ENCODE measurements at places on chromosomes 1 and 21. TPM values are rescaled to one million over a fixed set of nuclear protein-coding genes. Genes with fewer than 3 reads are reported as not detected.
A peak's percentile ranks its signal among the peaks of the same experiment; 100 is the strongest.

TTC34 gene
- 3.1 TPM for total RNA-seq

GRCh38 chr1:146013559-146013922, 8.0 kb downstream of the HJV start:
- no peak for DNase-seq

DNA sequence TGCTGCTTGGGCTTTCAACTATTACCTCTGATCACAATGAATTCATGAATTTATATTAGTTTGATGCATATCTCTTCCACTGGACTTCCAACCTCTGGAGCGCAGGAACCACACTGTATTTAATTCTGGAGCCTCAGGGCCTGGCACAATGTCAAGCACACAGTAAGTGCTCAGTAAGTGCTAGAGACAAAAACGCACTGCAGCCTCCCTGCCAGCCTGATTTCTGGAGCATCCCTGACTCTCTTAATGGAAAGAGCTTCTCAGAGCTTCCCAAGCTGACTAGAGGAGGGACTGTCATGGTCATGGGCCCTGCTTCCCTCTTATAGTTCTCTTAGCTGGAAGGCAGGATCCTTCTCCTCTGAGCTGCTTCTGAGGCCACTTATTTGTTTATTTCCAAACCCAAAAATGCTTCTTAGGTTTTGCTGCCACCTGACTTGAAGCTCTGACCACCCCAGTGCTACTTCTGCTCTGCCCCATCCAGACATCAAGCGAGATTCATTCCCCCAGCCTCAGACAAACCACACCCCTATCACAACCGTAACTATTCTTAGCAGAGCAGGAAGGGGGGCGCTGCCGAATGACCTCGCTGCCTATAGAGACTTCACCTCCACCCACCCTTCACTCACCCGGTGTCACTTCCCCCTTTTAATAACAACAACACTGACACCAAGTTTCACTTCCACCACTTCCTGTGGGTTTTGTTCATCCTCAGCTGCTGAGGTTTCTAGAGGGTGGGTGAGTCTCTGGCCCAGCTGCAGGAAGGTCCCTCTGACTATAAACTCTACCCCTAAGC, 33.6 kb downstream of the NUAK2 start:
- no peak for DNase-seq

DNA sequence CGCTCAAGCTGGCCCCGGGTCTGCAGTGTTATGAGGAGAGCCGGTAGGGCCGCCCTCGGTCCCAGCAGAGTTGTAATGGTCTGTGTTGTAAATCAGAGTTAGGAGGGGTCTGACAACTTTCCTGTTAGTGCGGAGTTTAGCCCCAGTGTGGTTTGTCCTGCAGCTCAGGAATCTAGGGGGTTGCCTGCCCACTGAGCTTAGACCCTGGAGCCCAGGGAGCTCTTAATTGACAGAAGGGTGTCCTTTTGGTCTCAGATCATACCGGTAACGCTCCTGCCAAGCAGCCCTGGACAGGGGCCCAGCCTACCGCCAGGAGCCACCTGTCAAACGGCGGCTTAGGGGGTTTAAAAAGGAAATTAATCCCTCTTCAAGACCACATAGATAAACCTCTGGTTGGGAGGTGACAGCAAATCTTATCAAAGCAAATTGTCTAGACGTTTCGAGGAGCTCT, 164.4 kb downstream of the DYRK1A start:
- no peak for DNase-seq

DNA sequence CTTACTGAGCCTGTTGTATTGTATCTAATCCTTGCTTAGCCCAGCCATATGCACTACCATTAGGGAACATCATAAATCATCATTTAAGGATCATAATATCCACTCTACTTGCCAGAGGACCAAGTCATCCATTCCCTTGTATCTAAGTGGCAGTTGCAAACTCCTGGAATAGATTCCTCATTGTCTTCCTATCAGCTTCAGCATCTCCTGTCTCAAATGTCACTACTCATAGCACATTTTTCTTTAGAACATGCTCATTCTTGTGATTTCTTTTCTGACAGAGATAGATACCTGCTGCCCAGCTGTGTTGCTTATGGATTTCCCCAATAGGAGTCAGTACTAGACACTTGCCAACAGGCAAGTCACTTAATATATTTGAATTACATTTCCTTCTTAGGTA, 84.3 kb downstream of the OLFML3 start:
- DNase-seq = no peak

GRCh38 chr1:170664093-170664827, at the start of gene PRRX1:
TSS of gene PRRX1 (plus strand) at chr1:170664131. CDS start at chr1:170664219, 88 bp downstream.
- DNase-seq = no peak

- no peak for DNase-seq
Observed at GRCh38 chr1:7784492-7785071, 491 bp downstream of the PER3 start.

- no peak for DNase-seq
Observed at GRCh38 chr1:31366796-31367195, 6.1 kb downstream of the FABP3 start.

GRCh38 chr1:99781798-99782197, 15.4 kb upstream of the FRRS1 start:
- no peak for DNase-seq

- DNase-seq = no peak
Observed at GRCh38 chr1:21472861-21473260, 32.9 kb downstream of the NBPF3 start.

GRCh38 chr1:220775240-220775853, 11.4 kb upstream of the MTARC1 start:
- no peak for DNase-seq

DNA sequence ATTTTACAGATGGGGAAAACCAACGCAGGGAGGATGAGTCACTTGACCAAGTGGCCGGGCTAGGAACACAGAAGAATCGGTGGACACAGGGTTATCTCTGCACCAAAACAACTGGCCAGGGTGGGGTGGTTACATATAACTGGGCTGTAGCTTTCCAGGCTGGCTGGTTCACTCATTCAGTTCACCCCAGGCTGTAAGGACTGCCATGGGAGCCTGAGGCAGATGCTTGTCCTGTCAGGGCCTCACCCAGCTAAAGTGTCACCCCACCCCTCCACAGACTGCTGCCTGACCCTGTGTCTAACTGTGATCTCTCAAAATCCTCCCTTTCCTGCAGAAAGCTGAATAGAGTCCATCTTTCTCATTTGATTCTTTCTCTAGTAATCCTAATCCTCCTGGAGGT, 387.3 kb downstream of the RYR2 start:
- DNase-seq = no peak

DNA sequence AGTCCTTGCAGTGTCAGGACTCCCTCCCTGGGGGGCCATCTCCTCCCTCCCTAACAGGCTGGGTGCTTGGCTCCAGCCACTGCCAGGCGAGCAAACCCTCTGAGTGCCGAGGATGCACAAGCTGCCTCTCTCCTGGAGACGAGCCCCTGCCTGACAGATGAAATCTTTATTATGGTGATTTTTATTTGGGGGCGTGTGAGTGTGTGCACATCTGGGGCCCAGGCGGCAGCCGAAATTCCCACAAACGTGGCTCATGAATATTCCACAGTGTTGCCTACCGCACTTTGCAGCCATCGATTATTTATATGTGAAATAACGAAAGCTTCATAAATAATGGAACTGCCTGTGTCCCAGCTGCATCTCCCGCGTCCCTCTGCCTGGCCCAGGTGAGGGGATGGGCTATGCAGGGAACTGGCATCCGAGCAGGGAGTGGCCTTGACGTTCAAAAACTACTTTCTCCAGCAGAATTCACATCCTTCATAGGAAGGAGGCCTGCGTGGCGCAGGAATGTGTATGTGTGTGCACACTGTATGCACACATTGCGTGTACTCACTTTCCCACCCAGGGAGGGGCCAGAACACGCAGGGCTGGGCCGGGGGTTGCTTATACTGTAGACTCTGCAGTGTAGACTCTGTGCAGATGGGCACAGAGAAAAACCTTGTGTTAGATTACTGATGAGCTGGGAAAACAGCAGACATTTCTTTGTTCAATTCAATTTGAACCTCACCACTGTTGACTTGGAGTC, 73.1 kb downstream of the UBIAD1 start:
- DNase-seq = no peak

- DNase-seq = no peak
Observed at GRCh38 chr21:8993284-8993942, 1528.0 kb upstream of the TPTE start.

DNA sequence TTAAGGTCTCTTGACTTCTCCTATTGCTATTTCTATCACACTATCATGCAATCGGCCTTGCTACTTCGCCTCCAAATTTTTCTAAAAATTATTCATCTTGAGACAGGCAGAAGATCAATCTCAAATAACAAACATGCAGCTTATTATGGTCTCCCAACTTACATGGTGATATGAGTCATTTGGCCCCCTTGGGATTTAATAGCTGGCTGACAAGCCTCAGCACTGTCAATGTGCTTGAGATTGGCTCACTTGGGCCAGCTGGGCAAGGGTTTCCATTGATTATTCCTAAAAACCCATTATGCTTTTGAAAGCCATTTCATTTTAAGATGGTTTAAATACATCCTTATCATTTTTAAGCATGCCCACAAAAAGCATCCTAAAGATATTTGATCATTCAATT, 224.5 kb upstream of the NFIA start:
- no peak for DNase-seq

DNA sequence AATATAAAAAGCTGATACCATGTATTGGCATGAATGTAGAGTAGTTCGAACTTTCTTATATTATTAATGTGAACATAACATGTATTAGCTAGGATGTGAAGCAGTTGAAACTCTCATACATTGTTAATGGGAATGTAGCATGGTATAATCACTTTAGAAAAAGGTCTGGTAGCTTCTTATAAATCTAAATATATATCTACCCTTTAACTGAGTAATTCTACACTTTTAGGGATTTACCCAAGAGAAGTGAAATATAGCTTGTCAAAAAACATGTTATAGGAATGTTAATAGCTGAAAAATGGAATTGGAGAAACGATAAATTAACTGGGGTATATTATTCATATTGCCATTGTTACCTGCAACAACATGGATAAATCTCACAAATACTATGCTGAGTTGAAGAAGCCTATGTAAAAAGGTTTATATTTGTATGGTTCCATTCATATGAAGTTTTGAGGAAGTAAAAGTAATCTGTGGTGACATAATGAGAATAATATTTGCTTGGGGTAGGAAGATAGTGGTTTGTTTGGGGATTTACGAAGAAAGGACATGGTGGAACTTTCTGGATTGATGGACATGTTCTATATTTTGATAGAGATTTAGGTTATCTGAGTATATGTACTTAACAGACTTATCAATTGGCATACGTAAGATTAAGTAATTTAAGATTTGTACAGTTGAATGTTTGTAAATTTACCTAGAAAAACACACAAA, 76.6 kb downstream of the MAST2 start:
- DNase-seq = no peak

- no peak for DNase-seq
Observed at GRCh38 chr1:224881762-224882211, 47.7 kb upstream of the DNAH14 start.

DNA sequence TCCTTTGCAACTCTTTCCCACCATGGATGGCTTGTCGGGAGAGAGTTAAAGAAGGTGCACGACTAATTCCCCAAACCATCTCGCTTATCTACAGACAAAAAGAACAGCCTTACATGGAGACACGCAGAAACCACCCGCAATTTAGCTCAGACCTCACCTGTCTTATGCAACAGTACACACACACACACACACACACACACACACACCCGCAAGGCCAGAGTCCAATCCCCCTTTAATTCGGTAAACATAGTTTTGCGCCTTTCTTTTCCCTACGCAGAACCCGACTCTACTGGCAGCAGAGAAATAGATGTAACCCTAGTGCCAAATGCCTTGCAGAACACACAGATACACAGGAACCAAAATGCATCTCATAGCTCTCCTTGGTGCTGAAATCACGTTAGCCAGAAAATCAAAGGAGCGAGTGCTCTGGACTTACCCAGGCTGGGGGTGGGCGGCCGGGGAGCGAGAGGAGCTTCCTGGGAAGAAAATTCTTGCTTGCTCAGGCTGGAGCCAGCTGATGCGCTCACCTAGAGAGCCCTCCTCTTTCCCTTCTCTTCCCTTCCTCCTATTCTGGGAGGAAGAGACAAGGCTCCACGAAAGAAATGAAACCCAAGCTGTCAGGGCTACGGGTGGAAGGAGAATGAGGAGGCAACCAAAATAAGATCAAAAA, 470 bp downstream of the TNR start:
- peak; percentile 24 for DNase-seq

- DNase-seq = no peak
Observed at GRCh38 chr1:93717640-93718039, 36.0 kb upstream of the BCAR3 start.

DNA sequence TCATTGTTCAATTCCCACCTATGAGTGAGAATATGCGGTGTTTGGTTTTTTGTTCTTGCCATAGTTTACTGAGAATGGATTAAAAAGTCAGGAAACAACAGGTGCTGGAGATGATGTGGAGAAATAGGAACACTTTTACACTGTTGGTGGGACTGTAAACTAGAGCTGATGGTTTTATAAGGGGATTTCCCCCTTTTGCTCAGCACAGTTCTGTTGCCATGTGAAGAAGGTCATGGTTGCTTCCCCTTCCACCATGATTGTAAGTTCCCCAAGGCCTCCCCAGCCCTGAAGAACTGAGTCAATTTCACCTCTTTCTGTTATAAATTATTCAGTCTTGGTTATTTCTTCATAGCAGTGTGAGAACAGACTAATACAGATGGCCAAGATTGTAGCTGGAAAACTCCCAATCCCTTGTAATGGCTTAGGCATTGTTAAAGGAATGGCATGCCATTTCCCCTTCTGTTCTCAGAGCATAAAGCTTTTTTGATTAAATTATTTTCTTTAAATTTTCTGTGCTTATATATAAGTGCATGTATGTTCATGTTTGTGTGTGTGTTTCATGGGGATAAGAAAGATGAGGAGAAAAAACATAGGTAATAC, 144.8 kb downstream of the BACH1 start:
- no peak for DNase-seq

DNA sequence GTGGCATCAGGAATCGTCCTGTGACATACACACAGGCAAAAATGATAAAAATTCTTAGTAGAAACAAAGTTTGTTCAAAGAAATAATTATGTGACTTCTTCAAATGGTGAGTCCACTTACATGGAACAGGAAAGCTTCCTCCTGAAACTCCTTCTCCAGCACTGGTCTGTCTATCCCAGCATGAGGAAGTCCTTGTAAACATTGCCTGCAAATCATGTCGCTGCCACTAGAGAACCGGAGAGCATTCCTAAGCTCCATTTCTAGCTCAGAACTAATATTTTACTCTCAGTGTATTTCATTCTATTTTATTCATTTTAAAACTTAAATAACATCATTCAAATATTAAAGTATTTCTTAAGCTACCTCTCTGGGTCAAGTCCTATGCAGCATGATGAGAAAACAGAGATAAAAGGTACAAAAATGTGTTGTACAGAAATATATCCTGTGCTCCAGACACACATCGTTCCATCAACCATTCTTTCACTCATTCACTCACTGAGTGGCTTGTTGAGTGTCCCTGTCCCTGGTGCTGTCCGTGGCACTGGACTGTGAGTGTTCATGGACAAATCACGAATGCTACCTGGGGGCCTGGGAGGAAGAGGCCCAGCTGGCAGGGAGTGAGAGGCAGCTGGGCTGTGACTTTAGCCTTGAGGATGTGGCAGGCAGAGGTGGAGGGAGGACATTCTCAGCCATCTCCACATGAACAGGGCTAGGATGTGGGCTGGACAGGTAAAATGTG, 10.0 kb downstream of the CYP4A22 start:
- DNase-seq = no peak
